ENCODE measurements at places on chromosomes 1 and 21. TPM values are rescaled to one million over a fixed set of nuclear protein-coding genes. Genes with fewer than 3 reads are reported as not detected.

DNA sequence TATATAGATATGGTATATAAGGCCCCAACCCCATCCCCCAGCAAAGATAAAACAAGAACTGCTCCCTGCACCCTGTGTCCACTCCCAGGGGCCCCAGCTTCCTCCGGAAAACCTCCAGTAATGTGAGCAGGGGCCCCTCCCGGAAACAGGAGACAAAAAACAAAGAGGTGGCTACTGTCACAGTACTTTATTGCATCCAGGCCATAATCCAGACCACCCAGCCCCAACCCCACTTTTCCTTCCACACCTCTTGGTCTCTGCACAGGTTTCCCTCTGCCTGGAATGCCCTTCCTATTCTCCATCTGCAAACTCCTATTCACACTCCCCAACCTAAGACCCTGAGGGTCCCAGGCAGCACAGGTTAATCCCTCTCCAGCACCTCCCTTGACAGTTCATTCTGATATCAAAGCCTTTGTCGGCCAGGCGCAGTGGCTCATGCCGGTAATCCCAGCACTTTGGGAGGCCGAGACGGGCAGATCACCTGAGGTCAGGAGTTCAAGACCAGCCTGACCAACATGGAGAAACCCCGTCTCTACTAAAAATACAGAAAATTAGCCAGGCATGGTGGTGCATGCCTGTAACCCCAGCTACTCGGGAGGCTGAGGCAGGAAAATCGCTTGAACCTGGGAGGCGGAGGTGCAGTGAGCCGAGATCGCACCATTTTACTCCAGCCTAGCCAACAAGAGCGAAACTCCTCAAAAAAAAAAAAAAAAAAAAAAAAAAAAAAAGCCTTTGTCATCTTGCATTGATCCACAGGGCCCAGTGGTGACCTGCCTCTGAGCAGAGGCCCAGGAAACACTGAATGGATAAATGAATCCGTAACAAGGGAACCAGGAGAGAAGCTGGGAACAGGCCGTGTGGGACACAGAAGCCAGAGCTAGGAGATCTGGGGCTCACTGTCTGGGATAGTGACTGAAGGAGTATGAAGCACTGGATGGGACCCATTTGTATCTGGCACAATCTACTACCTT is 2.3 kb upstream of the AUNIP start:
- peaks cover 8% of the 10 kb centered on the region for H3K36me3 ChIP-seq
- H3K4me1 ChIP-seq: no peaks in the 10 kb centered on the region
- no peak overlapping the region for H3K27ac ChIP-seq
- H3K27me3 ChIP-seq: no peaks in the 10 kb centered on the region
- H3K4me3 ChIP-seq: no peak overlapping the region
- DNase-seq: no peak

- no peaks in the 10 kb centered on the region for H3K36me3 ChIP-seq
- H3K4me3 ChIP-seq: peak overlapping the region; percentile 28
- DNase-seq: no peak
- H3K4me1 ChIP-seq: peaks cover 13% of the 10 kb centered on the region
- peaks cover 33% of the 10 kb centered on the region for H3K27me3 ChIP-seq
These were observed 563 bp upstream of the NFIA start for GRCh38 chr1:61081686-61082310.

DNA sequence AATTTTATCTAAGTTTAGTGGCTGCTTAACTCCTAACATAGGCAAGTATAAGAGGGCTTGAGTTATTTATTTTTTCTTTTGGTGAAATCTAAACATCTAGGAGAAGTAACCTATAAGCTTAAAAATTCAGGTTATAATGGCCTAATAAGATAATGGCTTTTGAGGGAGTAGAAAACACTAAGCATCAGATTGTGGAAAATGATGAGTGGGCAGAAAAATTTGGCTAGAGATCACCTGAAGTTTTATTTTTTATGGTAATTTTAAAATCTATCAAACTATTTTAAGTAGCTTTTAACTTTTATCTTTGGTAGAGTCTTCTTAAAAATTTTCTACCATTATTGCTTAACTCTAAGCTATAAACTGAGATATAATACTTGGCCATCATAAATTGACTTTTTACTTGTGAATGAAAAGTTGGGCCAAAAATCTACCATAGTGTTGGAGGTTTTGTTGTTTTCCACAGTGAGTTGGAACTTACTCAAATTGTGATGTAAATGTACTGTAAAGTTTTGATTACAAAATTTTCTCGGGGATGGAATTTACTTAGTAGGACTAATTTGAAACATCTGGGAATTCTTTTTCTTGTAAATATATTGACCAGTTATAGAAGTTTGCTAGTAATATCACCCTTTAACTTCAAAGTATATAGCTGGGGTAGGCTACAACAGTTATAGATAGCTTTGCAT is 63.9 kb downstream of the USP25 start:
- peaks cover 6% of the 10 kb centered on the region for H3K36me3 ChIP-seq
- H3K4me1 ChIP-seq: no peaks in the 10 kb centered on the region
- H3K4me3 ChIP-seq: no peak overlapping the region
- no peak for DNase-seq
- no peak overlapping the region for H3K27ac ChIP-seq

DNA sequence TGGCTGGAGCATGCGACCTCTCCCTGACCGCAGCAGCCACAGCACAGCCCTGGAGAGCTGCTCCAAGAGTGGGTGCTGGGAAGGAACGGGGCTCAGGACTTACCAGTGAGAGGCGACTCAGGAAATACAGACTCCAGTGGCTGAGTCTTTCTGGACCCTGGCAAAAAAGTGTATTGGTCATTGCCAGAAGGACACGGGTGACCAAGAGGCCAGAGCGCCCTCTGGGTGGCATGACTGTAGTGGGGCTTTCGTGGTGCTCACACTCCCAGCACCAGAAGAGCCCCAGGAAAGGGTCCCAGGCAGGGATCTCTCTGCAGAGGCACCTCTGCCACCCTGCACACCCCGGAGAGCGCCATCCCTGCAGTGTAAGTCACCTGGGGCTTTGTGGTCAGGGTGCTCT is 8.9 kb upstream of the PRDM16 start:
- H3K27ac ChIP-seq: no peak overlapping the region
- H3K4me1 ChIP-seq: peaks cover 18% of the 10 kb centered on the region
- H3K4me3 ChIP-seq: no peak overlapping the region

DNA sequence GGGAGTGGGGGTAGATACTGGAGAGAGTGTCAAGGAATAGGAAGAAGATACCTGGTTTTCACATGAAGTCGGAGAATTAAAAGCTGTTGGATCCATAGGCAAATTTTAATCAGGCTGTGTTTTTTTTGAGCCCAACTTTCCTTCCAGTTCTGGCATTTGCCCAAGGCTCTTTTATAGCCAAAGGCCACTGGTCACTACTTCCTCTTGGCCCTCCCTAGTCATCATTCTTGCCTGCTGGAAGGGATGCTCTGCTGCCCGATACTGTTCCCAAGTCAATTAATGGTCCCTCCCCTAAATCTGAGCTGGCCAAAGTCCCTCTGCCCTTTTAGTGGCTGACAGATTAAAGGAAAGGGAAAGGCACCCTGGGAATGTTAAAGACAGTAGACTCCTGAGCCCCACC is 102.8 kb upstream of the ZNF648 start:
- no peaks in the 10 kb centered on the region for H3K4me1 ChIP-seq
- H3K36me3 ChIP-seq: no peaks in the 10 kb centered on the region
- H3K27ac ChIP-seq: no peak overlapping the region
- no peaks in the 10 kb centered on the region for H3K27me3 ChIP-seq
- H3K4me3 ChIP-seq: no peak overlapping the region

GRCh38 chr1:19430121-19431068 is 54.9 kb downstream of the CAPZB start:
- peaks cover 4% of the 10 kb centered on the region for H3K4me1 ChIP-seq
- no peak overlapping the region for H3K27ac ChIP-seq
- no peaks in the 10 kb centered on the region for H3K36me3 ChIP-seq
- no peak overlapping the region for H3K4me3 ChIP-seq
- no peak for DNase-seq

DNA sequence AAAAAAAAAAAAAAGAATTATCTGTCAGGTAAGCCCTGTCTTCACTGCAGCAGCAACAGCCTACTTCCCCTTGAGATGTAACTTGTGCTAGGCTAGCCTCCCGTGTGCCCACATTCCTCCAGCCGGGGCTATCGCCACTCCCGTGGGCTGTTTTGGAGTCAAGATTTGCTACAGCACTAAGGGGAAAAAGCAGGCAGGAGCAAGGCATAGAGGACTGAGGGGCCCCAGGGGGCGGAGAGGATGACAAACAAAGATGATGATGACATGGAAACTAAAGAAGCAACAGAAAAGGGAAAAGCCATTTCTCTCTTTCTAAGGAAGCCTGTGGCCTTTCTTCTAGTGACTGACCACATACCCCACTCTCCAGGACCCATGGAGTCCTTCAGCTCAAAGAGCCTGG is 1.9 kb downstream of the TNFAIP8L2 start:
- no peak overlapping the region for H3K27ac ChIP-seq
- no peak for DNase-seq
- no peaks in the 10 kb centered on the region for H3K27me3 ChIP-seq
- no peak overlapping the region for H3K4me3 ChIP-seq
- peaks cover 11% of the 10 kb centered on the region for H3K36me3 ChIP-seq

- no peaks in the 10 kb centered on the region for H3K4me1 ChIP-seq
- no peak for DNase-seq
- H3K36me3 ChIP-seq: no peaks in the 10 kb centered on the region
- H3K27ac ChIP-seq: no peak overlapping the region
- H3K4me3 ChIP-seq: no peak overlapping the region
These were observed 65.6 kb downstream of the ST3GAL3 start for GRCh38 chr1:43772978-43773377.

- H3K36me3 ChIP-seq: no peaks in the 10 kb centered on the region
- no peak overlapping the region for H3K4me3 ChIP-seq
- H3K27ac ChIP-seq: no peak overlapping the region
- H3K4me1 ChIP-seq: peaks cover 13% of the 10 kb centered on the region
- no peak for DNase-seq
These were observed 470.0 kb upstream of the VAMP3 start for GRCh38 chr1:7300893-7301663.

DNA sequence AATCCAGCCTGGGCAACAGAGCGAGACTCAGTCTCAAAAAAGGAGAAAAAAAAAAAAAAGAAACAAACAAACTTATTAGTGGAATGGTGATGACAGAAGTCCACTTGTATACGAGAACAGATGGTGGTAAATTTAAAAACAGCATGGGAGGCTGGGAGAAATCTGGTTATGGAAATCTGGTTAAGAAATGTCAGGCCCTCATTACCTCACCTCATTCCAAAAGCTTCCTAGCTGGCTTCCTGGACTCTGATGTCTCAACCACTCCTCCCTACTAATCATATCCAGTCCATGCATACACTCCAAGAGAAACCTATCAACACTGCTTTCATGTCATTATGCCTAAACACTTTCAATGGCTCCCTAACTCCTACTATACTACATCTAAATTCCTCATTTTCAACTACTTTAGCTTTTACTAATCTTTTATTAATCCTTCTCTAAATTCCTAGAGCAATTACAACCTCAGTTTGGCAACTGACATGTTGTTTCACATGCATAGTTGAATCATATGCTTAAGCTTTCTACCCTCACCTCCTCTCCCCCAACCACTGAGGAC is 52.9 kb downstream of the FOXJ3 start:
- no peak for DNase-seq
- no peak overlapping the region for H3K27ac ChIP-seq
- no peak overlapping the region for H3K4me3 ChIP-seq

GRCh38 chr21:38491536-38491935 is 6.7 kb downstream of the ERG start:
- no peak overlapping the region for H3K27ac ChIP-seq
- no peak for DNase-seq
- H3K27me3 ChIP-seq: no peaks in the 10 kb centered on the region
- no peak overlapping the region for H3K4me3 ChIP-seq
- no peaks in the 10 kb centered on the region for H3K36me3 ChIP-seq

GRCh38 chr1:190353538-190354101 is 124.0 kb downstream of the BRINP3 start:
- no peak overlapping the region for H3K4me3 ChIP-seq
- DNase-seq: no peak
- no peaks in the 10 kb centered on the region for H3K27me3 ChIP-seq
- H3K4me1 ChIP-seq: no peaks in the 10 kb centered on the region

- H3K36me3 ChIP-seq: no peaks in the 10 kb centered on the region
- no peaks in the 10 kb centered on the region for H3K27me3 ChIP-seq
- no peaks in the 10 kb centered on the region for H3K4me1 ChIP-seq
- no peak for DNase-seq
- no peak overlapping the region for H3K4me3 ChIP-seq
These were observed 175.8 kb downstream of the TNFSF18 start for GRCh38 chr1:172874950-172875349.

DNA sequence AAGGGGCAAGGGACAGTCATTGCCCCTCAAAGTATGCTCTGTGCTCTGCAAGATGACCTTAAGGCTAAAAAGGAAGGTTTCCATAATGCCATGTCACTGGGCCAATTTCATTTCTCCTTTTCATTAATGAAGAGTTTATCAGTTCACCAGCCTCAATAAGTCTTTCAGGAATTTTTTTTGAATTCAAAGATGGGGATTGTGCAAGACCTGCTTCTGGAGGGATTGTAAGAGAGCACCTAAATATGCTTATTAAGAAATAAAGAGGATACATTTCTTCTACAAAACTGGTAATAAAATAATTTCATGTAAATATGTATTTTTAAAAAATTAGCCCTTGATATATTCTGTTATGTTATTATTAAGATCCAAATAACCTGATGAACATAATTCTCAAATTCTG is 86.8 kb upstream of the RGS4 start:
- H3K36me3 ChIP-seq: no peaks in the 10 kb centered on the region
- no peak overlapping the region for H3K27ac ChIP-seq
- H3K27me3 ChIP-seq: no peaks in the 10 kb centered on the region
- no peaks in the 10 kb centered on the region for H3K4me1 ChIP-seq
- H3K4me3 ChIP-seq: no peak overlapping the region
- DNase-seq: no peak

DNA sequence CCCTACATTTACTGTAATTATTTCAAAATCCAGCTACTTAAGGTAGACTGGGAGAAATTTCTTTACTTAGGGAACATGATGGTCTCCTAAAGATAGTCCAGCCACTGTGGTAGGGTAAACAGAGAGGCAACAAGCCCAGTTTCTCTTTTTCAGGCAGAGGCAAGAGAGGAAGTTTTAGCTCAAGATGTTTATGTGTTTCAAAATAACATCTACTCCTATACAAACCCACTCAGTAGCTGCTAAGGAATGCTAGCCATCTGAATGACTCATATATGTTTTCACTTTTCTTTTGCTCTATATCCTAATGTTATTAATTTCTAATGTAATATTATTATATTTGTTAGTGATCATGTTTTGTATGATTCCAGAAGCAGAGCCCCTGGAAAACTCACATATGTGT is 856.6 kb downstream of the PLA2G4A start:
- H3K4me1 ChIP-seq: no peaks in the 10 kb centered on the region
- no peaks in the 10 kb centered on the region for H3K27me3 ChIP-seq
- no peak overlapping the region for H3K4me3 ChIP-seq
- H3K27ac ChIP-seq: no peak overlapping the region
- no peaks in the 10 kb centered on the region for H3K36me3 ChIP-seq

- H3K36me3 ChIP-seq: no peaks in the 10 kb centered on the region
- no peak overlapping the region for H3K27ac ChIP-seq
- H3K27me3 ChIP-seq: no peaks in the 10 kb centered on the region
- no peak for DNase-seq
- H3K4me1 ChIP-seq: no peaks in the 10 kb centered on the region
These were observed 10.3 kb downstream of the ZBTB40 start for GRCh38 chr1:22461678-22462527.

The PRR9 gene
- total RNA-seq: not detected

The LINGO4 gene
- not detected for total RNA-seq

The INSRR gene
- total RNA-seq: not detected

The DISC1 gene
- 3.5 TPM for total RNA-seq

The CENPF gene
- 170 TPM for total RNA-seq

The REN gene
- not detected for total RNA-seq

The FAM151A gene
- total RNA-seq: not detected

The NMNAT2 gene
- total RNA-seq: 20.9 TPM

The JAM2 gene
- total RNA-seq: 7.0 TPM

The NECAP2 gene
- 26.6 TPM for total RNA-seq

The OR10Z1 gene
- total RNA-seq: not detected

The NEK2 gene
- 22.9 TPM for total RNA-seq

The CFHR3 gene
- 0.52 TPM for total RNA-seq

The TMEM39B gene
- 25.3 TPM for total RNA-seq

Data from H1 (cell line).